Kasumi-1 (cell line): ENCODE measurements at places on chromosomes 3 and 15.
A peak's percentile ranks its signal among the peaks of the same experiment; 100 is the strongest.

- DNase-seq, result no peak
These were observed 14.0 kb downstream of the NANOGP8 start for GRCh38 chr15:35071106-35071505.

- no peak for DNase-seq
These were observed 3.3 kb upstream of the ABHD5 start for GRCh38 chr3:43687499-43687811.

DNA sequence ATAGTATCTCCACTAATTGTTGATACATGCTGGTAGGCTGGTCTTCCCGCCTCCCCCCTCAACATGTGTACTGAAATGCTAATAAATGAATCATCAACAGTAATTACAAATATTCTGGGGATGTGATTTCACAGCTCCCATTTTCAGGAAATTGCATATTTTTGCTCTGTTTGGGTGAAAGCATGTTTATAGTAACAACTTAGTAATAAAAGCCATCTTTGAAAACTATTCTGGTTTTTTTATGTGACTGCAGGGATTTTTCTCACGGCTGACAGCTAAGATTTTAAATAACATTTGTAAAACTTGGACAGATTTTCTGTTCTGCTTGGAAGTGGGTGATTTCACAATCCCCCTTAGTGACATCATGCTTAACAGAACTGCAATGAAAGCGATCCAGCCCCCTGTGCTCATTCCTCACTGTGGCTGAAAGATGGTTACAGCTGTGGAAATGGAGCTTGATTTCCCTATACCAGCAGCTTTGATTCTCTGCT lies 25.6 kb upstream of the FAM174B start:
- no peak for DNase-seq

DNA sequence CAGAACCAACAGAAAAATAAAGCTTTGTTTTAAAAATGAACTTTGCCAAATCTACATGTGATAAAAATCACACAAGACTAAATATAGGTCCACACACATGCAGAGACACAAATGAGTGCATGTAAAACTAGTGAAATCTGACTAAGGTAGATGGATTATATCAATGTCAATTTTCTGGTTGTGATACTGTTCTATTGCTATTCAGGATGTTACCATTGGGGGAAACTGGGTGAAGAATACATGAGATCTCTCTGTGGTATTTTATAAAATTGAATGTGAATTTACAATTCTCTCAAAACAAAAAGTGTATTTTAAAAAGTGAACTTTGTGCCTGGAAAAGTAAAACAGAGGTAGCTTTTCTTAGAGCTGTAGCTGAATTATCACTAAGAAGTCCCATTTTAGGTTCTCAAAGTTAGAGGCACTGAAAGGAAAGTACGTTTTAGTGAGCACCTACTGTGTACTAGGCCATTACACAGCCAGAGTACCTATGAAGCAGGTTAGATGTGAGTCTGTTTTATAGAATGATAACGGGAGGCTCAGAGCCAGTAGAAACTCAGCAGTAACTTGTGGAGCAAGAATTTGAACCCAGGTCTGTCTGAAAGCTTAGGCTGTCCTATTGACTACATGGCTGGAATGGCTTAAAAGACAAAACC lies 8.2 kb downstream of the GRAMD2A start:
- no peak for DNase-seq

- DNase-seq, result no peak
These were observed 35.6 kb upstream of the GPR160 start for GRCh38 chr3:170002231-170002630.

DNA sequence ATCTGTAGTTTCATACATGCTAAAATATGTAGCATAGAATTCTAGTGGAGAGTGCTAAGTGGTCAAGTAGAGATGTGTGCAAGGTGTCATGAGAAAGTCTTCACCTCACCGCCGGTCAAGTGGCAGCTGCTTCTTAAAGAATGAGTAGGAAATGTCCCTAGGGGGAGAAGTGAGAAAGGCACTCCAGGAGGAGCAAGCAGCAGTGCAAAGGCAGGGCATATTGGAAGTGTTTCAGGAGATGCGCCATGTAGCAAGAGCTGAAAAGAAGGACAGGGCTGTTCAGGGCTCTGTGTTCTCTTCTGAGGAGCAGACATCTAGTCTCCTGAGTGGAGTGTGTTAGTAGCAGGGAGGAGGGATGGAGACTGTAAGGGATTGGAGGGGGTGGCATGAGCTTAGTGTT lies 312.4 kb upstream of the SEMA6D start:
- DNase-seq, result no peak

DNA sequence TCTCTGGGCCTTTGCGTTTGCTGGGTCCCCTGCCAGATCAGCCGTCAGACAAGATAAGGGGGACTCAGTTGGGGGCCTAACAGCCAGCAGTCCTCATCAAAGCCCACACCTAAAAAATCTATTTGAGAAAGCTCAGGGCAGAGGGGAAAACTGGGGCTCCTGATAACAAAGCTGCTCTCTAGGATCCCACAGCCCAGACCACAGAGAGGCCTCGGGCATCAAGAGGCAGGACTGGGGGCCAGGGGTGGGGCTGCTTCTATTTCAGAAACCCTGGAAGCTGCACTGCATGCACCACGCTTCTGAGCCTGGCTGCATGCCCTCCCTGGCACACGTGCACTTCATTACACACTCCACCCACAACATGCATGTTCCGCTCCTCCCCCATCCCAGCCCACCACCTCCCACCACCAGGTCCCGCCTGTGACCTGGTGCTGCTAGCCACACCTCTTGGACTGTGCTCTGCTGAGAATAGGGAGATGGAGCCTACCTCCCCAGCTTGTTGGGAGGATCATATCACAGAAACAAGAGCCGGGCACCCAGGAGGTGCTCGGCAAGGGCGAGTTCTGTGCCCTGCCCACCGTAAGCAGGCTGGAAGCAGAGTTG lies 26.6 kb downstream of the FBLN2 start:
- no peak for DNase-seq

DNA sequence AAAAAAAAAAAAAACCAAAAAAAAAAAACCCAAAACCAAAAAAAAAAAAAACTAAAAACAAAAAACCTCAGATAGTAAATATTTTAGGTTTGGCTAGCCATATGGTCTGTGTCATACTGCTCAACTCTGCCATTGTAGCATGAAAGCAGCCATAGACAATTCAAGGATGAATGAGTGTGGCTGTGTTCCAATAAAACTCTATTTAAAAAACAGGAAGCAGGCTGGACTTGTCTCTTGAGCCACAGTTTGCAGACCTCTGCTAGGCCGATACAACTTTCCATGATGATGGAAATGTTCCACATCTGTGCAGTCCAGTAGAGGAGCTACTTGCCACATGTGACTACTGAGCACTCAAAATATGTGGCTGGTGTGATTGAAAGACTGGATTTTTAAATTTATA lies 11.1 kb downstream of the EFCAB12 start:
- DNase-seq, result no peak

GRCh38 chr3:167095976-167096375 lies 284.1 kb downstream of the ZBBX start:
- no peak for DNase-seq

GRCh38 chr3:195259475-195260279 lies 11.3 kb downstream of the XXYLT1 start:
- peak; percentile 90 for DNase-seq

DNA sequence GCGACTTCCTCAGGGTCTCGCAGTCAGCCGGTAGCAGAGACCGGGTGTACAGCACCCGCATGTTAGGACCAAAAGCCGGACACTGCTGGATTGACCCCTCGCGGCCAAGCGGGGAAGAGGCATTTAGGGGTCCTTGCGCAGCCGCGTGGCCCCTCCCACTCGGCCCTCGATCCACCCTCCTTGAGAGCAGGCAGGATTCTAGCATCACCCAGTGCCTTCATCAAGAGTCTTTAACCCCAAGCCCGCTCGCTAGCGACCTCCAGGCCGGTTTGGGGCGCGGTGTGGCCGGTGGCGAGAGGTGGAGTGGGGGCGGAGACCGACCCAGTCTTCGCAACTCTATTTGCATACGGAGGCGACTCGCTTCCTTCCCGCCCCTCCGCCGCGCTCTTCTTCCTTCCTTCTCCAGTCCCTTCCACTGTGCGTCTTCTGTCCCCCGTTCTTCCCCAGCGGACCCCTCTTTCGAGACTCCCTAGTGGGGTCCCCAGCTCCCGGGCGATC lies at the start of gene ST6GAL1:
ST6GAL1 (plus strand) TSS at position 384 of the 498 bp plus-strand sequence. CDS start 112,178 bp downstream, outside the sequence.
- peak; percentile 82 for DNase-seq

DNA sequence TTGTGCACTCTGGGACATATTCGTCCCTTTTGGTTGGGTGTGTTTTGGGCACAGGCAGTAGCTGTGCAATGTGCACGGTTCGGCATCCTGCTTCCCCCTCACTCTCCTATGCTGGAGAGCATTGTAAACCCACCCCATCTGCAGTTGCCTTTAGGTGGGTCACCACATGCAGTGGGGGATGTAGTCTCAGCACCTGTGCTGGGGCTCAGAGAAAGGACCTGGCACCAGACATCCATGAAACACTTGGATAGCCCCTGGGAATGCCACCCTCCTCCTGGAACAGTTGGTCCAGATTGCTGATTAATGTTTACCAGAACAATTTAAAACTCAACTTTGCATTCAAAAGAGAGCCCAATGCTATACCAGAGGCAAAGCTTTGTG lies 123.9 kb upstream of the MEF2A start:
- DNase-seq, result no peak

DNA sequence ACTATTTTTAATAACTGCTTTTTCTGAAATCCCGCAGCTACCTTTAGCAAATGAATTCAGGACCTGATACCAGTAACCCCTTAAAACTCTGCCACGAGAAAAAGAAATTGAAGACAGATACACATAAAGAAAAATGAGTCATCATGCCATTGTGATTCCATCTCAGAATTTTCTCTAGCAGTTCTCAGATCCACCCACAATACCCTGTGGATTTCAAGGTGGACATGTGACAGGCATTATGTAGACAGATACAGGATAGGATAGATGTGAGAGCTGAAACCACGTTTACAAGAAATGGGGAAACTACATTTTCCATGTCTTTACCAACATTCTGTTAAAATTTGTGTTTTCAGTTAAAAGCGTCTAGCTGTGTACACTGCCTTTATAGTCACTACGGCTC lies 291.9 kb upstream of the NR2F2 start:
- DNase-seq, result no peak

DNA sequence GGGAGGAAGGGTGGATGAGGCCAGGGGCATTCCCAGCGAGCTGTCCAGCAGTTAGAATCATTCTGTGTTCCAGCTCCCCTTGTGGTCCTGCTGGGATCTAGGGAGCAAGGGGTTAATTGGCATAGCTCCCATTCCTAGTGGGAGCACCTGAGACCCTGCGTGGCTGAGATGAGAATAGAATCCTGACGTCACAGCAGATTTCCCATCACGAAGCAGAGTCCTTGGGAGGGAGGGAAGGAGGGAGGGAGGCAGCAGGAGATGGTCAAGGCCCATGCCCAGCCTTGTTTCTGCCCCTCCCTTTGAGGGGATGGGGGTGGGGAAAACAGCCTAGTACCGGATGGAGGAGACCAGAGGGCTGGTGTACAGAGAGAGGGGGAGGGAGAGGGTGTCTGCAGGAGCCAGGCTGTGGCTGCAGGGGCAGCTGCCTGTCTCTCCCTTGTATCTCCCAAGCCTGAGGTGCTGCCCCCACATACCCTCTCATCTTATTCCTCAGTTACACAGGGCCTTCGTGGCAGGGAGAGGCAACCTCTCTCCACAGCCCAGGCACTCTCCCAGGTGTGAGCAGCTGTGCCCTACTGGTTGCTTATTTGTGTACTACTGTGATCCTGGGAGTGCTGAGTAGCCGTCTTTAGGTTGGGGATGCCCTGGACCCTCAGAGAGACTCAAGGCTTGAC lies 5.4 kb downstream of the TYRO3 start:
- DNase-seq, result no peak

- no peak for DNase-seq
These were observed 84.9 kb downstream of the TRIM42 start for GRCh38 chr3:140762746-140763145.

- no peak for DNase-seq
These were observed 106.7 kb downstream of the MYO5A start for GRCh38 chr15:52422001-52422400.

DNA sequence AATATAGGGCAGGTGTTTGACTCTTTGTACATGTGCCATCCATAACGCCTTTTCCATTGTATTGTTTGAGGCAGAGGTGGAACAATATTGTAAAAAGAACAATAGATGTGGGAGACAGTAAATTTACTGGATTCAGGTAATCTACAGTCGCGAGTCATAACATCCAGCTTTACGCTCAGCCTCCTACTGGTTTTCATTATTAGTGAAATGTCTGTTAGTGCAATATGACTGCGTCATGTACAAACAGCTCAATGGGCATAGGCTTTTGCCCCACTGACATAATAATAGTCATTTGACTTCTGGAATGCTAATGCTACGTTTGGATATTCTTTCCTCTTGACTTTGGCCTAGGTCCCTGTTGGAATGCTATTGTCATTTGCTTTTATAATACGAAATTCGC lies 9.5 kb downstream of the CACNA2D3 start:
- DNase-seq, result no peak

DNA sequence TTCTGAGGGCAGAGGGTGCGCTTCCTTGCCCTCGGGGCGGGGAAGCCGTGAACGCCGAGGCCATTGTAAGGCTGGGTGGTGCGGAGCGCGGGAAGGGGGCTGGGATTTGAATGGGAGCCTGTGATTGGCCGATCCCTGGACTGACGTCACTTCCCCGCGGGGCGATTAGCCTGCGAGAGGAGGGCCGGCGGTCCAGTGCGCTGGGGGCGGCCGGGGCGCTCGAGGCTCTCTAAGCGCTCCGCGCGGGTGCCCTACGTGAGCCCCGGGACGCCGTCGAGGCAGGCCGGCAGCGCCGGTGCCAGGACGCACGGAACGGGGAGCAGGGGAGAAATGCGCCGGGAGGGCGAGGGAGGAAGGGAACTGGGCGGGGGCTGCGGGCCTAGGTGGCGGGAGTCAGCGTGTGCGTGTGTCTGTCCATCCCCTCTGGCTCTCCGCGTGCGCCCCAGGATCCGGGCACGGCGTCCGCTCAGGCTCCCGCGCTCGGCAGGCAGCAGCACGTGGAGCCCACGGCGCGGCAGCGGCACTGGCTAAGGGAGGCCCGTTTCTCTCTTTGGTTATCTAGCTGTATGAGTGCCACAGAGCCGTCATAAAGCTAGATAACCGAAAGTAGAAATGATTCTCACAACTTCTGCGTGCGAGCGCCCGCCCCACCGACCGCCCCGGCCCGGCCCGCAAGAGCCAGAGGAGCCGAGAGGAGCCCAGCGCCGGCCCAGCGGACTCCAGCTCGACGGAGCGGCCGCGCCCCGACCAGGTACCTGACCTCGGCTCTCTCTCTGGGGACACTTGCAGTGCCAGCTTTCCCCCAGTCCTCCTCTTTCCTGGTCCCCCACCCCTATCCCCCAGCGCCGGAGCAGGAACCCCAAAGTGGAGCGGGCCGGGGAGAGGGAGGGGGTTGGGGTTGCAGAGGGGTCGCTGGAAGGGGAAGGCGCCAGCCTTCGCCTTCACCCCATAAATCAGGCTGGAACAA lies 33.1 kb upstream of the POLG start:
- no peak for DNase-seq
